Activated T-cell treated with anti-CD3 and anti-CD28 coated beads, Interleukin-2, amount 50 U/mL, for 4 hours (primary cell): ENCODE measurements at places on chromosomes 12 and 14. TPM values are rescaled to one million over a fixed set of nuclear protein-coding genes. Genes with fewer than 3 reads are reported as not detected.

DNA sequence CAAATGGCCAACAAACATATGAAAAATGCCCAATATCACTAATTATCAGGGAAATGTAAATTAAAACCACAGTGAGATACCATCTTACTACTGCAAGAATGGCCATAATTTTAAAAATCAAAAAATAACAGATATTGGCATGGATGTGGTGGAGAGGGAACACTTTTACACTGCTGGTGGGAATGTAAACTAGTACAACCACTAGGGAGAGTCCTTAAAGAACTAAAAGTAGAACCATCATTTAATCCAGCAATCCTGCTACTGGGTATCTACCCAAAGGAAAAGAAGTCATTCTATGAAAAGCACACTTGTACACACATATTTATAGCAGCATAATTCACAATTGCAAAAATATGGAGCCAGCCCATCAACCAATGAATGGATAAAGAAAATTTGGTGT lies 459.7 kb downstream of the GXYLT1 start:
- DNase-seq, result no peak

- no peak for DNase-seq
Measured at GRCh38 chr12:132056320-132056719, 87.8 kb downstream of the DDX51 start.

GRCh38 chr12:66664076-66664475 lies 14.8 kb downstream of the GRIP1 start:
- DNase-seq, result no peak

OAS2 gene
- total RNA-seq, result 36.0 TPM

RASAL1 gene
- total RNA-seq, result 0.58 TPM

DHH gene
- total RNA-seq, result not detected
